ENCODE measurements at places on chromosomes 1 and 21.

DNA sequence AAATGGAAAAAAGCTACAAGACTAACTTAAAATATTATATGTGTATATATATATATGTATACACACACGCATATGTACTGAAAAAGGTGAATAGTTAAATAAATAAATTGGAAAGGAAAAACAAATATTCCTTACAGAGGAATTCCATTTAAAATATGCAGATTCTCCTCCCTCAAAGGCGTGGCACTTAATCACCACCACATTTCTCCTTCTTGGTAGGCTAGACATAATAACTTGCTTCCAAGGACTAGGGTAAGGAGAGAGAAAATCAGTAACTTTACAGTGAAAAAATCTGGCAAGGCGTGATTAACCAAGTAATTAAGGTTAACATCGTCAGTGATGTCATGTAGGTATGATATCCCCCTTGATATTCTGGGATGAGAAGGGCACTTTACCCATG, 84.0 kb upstream of the USP25 start:
- no peak for DNase-seq

DNA sequence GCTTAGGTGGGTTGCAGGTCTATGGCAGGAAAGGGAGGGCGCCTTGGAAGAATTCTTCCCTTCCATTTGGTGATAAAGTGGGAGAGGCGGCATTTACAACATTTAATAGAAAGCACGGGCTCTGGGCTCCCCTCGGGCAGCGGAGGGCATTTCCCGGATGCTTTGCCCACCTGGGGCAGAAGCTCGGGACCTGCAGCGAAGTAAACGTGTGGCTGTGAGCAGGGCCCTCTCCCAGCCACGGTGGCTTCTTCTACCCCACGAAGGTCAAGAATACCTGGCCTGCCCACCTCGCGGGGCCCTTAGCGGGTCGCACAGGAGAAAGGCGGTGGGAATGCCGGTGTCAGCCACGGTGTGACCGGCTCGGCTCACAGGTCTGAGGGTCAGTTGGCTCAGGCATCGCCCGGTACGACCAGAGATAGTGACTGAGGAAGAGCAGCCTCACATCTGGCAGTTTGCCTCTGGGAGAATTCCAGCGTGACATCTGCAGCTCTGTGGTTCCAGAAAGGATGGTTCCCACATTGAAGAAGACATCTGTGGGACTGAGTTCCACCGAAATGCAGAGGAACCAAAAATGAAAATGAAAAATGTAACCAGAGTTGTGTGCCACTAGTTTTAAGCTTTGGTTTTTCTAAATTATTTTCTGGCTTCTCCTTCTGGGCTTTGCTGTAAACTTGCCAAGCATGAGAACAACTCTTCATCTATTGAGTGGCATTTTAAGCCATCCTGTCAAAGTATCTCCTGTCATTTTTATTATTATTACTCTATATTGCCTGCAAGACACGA, 720 bp upstream of the F3 start:
- no peak for DNase-seq

- DNase-seq: no peak
These were observed 38.9 kb downstream of the WARS2 start for GRCh38 chr1:119101563-119101962.

DNA sequence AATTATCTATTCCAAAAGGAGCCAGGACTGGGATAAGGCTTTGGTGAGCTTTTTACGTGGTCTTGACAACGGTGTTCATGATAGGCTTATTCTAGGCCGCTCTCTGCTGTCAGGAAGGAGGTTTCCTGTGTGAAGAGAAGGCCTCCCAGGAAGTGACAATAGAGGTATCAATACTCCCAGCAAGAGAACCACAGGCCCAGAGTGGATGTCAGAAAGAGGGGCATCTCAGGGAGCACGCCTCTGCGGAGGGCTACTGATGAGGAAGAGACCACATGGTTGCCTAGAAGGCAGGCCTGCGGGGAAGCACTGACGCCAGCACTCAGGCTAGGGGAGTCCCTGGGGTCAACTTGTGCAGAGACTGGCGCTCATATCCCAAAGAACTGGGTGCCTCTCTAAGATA, 60.4 kb downstream of the ITPKB start:
- no peak for DNase-seq

DNA sequence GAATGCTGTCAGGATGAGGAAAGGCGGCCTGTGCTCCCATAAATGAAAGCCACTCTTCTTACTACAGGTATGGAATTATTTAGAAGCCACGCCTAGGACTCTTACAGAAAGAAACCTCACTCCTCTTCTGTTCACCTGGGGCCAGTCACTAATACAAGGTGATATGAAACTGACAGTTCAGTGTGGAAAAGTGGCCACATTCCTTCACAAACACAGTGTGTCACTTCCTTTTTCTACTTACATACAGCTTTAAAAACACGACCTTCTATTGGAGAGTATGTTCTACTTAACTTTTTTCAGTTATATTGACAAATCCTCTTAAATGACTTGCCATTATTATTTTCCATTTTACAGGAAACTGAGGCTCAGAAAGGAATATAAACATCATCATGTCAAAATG, 163.1 kb downstream of the PCNX2 start:
- DNase-seq: no peak

DNA sequence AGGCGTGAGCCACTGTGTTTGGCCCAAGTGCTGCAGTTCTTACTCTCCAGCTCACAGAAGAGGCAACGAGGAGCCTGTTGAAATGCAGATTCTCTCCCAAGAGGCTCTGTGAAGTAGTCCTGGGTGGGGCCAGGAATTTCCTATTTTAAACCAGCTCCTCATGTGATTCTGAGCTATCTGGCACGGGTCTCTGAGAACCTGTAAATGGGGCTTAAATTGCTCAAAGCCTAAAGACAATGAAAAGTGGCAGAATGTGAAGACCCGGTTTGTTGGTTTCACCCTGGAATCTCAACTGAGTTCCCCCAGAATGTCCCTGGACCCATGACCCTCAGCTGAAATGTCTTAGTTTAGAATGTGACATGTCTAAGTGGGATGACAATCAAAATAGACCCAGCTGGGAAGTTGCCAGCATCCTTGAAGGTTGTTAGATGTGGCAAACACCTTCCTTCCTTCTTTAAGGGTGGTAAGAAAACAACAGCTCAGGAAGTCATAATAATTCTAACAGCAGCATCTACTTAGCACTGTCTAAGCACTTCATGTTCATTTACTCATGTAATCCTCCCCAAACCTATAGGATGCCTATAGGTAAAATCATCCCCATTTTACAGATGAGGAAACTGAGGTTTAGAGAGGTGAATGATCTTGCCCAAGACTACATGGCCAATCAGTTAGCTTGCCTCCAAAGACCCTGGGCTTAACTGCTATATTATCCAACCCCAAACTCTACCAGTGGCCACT, 20.9 kb upstream of the ATP5PO start:
- no peak for DNase-seq

- DNase-seq: no peak
These were observed 407 bp downstream of the WNT4 start for GRCh38 chr1:22142315-22143064.

DNA sequence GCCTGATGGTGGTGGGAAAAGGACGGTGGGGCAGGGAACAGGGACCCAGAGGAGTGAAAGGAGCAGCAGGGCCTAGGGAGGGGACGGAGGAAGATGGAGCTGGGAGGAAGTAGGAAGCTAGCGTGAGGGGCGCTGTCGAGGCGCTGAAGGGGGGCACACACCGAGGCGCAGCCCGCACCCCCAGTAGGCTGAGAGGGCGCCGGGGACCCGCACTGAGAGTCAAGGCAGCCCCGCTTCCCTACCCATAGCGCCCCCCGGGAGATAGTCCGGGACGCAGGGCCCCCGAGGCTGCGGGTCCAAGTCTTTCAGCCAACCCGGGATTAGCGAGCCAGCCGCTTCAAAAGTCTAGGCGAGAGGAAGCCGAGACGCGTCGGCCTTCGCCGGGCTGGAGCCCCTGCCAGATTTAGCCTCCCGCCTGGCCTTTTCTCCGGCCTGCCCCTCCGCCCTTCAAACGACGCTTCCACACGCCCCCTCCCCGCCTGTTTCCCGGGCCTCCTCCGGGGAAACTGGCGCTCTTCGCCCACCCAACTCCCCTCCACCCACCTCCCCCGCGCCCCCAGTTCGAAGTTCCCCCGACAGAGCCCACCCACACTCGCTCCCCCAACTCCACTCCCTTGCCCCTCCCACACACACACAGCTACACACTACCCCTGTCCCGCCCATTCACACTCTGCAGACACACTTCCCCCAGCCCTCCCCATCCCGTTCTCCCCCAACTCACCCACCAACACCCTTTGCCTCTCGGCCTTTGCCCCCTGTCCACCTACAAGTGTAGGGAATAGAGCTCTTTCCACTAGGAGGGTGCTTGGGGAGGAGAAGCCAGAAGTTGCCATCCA, 7.8 kb upstream of the PROX1 start:
- DNase-seq: no peak

GRCh38 chr1:89935235-89935634, 59.7 kb upstream of the ZNF326 start:
- DNase-seq: no peak

- DNase-seq: no peak
These were observed 18.5 kb downstream of the HAX1 start for GRCh38 chr1:154290921-154291320.

DNA sequence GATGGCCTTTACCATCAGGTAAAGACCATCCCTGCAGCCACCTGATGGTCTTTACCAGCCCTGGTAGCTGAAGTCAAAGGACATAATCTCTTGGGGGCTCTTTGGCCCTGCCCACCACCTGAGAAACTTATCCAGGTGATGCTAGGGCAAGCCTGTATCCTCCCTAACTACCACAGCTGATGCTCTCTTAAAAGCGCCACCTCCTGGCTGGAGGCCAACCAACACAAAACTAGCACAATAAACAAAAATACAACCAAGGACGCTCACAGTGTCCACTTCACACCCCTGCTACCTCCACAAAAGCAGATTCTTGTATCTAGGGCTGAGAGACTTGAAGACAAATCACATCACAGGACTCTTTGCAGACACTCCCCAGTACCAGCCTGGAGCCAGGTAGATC, 357.1 kb upstream of the POU3F1 start:
- no peak for DNase-seq

- no peak for DNase-seq
These were observed 6.1 kb upstream of the PSEN2 start for GRCh38 chr1:226864311-226864710.

GRCh38 chr1:84619383-84620102, 45.3 kb upstream of the CTBS start:
- DNase-seq: no peak

GRCh38 chr1:199463521-199464127, 563.9 kb upstream of the NR5A2 start:
- DNase-seq: peak; percentile 2
